ENCODE measurements at places on chromosomes 1 and 21.

DNA sequence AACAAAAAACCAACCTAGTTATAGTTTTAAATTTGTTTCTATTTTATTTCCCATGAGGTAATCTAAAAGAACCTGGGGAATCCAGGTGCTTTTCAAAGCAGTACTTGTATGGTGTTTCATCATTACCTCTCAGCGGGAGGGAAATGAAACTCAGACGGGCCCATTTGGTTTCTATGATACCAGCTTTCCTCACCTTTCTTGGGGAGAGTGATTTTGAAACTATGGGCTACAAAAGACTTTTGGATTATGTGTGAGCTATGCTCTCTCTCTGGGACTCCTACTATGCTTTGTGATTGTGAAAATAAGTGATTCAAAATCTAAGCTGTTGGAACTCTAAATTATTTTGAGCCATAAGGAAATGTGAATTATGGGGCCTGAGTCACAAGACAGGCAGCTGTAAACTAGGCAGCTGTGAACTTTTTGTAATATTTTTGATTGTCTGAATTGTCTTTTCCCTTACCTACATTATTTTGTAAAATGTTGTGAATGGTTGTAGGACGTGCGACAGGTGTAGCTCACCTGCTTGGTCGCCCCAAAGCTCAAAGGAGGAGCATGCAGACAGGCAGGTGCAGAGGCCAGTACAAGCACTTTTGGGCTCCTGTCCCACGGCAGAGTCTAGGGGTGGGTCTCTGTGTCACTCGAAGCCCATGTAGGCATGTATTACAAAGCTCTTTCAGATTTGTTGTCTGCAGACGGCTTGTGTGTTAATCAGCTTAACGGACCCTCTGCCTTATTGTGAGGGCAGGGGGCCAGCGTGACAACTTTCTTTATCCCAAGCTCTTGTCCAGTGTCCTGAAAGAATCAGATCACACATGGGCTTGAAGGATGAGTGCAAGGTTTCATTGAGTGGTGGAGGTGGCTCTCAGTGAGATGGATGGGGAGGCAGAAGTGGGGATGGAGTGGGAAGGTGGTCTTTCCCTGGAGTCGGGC is 64.8 kb upstream of the BACH1 start:
- no peak for DNase-seq

- DNase-seq, result no peak
Measured at GRCh38 chr1:203406446-203407045, 55.6 kb upstream of the FMOD start.

- DNase-seq, result no peak
Measured at GRCh38 chr1:97711858-97712257, 209.0 kb downstream of the DPYD start.

- no peak for DNase-seq
Measured at GRCh38 chr1:92923664-92924063, 37.6 kb downstream of the DIPK1A start.

DNA sequence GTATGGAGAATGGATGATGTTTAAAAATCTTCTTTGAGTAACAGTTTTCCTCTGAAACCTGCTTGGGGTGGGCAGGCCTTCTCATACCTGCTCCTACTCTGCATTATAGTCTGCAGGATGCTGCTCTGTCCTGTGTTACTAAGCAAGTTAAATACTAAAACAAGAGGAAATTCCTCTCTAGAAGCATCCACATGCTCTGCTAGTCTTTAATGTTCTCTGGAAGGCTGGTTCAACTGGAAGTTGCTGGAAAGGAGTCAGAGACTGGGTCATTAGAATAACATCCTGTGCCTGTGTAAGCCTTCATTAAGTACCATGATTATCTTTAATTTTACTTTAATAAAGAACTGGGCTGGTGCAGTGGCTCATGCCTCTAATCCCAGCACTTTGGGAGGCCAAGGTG is 5.8 kb downstream of the SELP start:
- DNase-seq, result no peak
